Aorta (tissue), 5 donors: ENCODE measurements at places on chromosomes 16 and 17. TPM values are rescaled to one million over a fixed set of nuclear protein-coding genes. Genes with fewer than 3 reads are reported as not detected.

DNA sequence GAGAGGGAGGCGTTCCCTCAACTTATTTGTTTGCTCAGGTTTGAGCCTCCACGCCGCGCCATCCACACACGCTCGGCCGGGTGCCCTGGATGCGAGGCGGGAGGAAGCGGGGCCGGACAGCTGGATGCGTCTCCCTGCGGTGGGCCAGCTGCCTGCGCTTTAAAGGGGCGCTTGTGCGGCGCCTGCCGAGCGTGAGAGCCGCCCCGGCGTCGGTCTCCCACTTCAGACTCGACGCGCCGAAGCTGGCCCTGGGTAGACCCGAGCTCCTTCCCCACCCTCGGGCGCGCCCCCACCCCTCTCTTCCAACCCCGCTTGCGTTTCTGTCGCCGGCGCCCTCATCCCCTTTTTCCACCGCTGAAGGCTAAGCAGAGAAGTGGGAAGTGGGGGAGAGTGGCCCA, 527 bp upstream of the CHAD start:
- DNase-seq, result no peak

- DNase-seq, result no peak
These were observed 147.0 kb upstream of the TNRC6C start for GRCh38 chr17:77811521-77811920.

DNA sequence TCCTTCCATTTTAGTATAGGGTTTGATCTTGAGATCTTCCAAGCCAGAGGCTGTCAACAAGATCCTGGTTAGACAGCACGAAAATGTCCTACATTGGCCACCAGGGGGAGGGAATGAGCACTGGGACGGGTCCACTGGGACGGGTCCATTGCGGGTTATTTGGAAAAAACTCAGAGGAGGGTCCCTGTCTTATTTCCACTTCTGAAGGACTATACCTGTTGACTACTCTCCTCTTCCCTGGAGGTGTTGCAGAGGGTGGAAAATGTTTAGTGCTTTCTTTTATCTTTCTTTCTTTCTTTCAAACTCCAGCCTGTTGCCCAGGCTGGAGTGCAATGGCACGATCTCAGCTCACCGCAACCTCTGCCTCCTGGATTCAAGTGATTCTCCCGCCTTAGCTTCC, 2.5 kb downstream of the TTLL6 start:
- DNase-seq, result peak; percentile 59

- peak; percentile 39 for DNase-seq
These were observed 1.1 kb downstream of the SLC25A39 start for GRCh38 chr17:44323359-44324091.

- DNase-seq, result no peak
These were observed 5.8 kb upstream of the RSL1D1 start for GRCh38 chr16:11857161-11857560.

DNA sequence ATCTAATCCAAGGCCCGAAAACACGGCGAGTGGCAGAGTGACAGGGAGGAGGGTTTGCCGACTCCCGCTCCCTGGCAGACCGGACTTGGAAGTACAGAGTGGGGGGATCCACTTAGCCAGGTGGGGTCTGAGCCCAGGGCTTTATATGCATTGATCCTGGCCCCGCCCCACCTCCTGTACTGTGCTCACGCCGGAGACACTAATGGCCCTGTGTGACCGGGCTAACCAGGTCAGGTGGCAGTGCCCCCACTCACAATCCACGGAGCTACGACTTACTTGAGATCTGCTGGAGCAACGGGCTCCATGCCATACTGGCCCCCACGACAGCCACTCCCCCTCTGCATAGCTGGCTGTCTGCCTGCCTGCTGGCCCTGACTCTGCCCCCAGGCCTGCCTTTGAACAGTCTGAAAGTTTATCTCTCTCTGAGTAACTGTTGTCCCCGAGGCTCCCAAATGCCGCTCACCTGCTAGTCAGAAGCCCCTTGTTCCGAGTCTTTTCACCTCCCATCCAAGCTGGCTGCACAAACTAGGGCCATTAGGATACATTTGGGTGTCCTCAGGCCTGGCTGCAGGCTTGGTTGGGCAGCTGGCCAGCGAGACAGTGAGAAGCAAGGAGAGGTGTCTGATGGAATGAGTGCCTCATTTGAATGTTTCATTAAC, 28.0 kb downstream of the CACNA1G start:
- no peak for DNase-seq

DNA sequence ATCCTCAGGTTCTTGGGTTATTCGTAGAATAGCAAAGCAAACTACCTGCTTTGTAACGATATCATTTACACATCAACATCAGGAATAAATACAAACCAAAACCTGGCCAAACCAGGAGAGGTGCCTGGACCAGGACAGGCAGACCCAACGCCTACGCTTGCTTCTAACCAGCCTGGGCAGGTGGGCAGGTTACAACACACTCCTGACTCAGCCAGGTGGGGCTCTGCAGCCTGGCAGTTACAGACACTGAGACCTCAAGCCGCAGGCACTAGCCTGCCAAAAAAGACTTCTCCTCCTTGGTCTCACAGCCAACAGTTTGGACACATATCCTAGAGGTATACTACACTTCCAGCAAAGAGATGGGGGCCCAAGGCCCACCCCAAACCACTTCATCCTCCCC, 14.0 kb downstream of the ANKRD11 start:
- DNase-seq, result no peak

GRCh38 chr17:1639549-1640180, 5.9 kb downstream of the SCARF1 start:
- no peak for DNase-seq

- DNase-seq, result peak; percentile 51
These were observed 5.3 kb upstream of the GFAP start for GRCh38 chr17:44920565-44920940.

DNA sequence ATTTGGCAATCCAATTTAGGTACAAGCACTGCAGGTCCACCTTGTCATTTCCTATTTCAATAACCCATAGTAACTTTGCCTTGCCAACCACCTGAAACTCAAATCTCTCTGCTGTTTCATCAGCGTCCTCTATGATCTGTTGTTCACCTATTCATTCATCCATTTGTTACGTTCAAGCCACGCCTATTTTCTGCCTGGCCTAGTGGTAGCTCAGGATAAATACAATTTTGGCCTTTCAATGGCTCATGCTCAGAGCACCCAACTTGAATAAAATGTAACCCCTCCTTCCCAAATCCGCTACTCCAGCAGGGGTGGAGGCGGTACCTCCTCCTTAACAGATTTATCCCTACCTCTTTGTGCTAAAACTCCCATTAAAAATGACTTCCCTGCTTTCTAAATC, 3.6 kb upstream of the FBXO47 start:
- DNase-seq, result no peak

DNA sequence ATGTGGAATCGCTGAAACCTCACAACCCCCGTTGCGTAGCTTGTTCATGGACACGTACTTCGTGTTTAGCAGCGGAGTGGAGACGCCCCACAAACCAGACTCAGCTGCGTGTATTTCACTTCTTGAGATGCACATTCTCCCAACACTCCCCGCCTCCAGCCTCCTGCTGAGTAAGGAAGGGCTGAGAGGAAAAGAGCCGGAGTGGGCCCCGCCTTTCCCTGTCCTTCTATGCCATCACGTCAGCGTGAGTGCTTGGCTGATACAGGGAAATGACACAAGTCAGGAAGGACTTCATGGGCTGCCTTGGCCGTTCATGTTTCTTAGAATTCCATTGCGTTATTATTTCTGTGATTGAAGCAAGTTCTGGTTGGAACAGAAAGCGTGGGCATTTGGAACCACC, 68.6 kb upstream of the CBX4 start:
- no peak for DNase-seq

DNA sequence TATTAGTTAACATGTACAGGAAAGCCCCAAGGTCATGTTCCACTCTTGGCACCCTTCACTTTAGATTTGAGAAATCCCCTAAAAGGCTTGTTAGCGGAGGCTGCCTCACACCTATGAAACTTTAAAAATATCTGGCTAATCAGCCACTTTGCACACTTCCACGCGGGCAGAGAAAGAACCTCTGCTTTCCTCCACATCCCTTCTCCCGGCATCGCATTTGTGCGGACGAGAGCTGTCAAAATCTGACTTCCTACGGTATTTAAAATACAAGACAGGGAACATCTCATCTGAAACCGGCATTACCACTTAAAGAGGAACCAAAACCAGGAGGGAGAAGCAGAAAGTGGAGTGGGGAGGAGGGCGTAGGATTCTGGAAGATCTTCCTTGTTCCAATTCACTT, 422.3 kb downstream of the TMEM114 start:
- DNase-seq, result no peak

Gene PRSS33
- polyA plus RNA-seq, result 0.08 TPM

Gene DNAH17
- not detected for polyA plus RNA-seq

Gene ITGA3
- 48.1 TPM for polyA plus RNA-seq

Gene GRB7
- 0.75 TPM for polyA plus RNA-seq

Gene COX4I1
- 549 TPM for polyA plus RNA-seq
